ENCODE measurements at places on chromosomes 13 and 19. TPM values are rescaled to one million over a fixed set of nuclear protein-coding genes. Genes with fewer than 3 reads are reported as not detected.

DNA sequence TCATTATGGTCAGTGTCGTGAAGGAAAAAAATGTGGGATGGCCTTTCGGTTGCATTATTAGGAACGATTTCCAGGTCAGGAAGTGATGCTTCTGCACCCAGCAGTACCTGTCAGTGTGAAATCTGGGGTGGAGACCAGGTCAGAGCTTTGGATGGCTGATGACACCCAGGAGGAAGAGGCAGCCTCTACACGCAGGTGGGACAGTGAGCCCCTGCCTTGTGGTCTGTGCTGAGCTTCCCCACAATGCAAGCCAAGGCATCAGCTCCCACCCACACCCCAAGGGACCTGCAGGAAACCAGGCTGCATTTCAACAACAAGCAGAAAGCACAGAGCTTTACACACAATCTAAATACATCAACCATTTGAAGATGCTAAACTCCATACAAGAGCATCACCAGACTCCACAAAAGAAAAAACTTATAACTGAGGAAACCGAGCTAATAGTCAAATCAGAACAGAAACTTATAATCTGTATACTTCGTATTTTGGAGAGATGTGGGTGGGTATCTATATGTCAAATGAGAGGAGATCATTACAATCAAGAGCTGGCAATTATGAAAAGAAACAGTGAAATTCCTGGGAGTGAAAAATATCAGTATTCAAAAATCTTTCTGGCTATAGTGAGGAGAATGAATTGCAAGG, 130.1 kb downstream of the ZDHHC20 start:
- H3K4me1 ChIP-seq = peaks cover 13% of the 10 kb centered on the region
- H3K27ac ChIP-seq = peak overlapping the region; percentile 19
- no peak overlapping the region for H3K4me3 ChIP-seq
- no peak for DNase-seq
- no peaks in the 10 kb centered on the region for H3K36me3 ChIP-seq

DNA sequence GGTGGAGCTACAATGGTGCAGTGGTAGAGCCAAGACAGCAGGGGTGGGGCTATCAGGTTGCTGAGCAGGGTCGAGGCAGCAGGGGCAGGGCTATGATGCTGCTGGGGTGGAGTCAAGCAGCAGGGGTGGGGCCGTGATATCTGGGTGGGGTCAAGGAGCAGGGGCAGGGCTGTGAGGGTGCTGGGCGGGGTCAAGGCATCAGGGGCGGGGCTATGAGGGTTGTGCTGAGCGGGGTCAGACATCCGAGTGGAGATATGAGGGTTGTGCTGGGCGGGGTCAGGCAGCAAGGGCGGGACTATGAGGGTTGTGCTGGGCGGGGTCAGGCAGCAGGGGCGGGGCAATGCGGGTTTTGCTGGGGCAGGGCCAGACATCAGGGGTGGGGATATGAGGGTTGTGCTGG, 14.7 kb downstream of the HCN2 start:
- DNase-seq = peak; percentile 67
- peaks cover 2% of the 10 kb centered on the region for H3K4me1 ChIP-seq
- H3K27me3 ChIP-seq = no peaks in the 10 kb centered on the region
- H3K4me3 ChIP-seq = no peak overlapping the region
- no peak overlapping the region for H3K27ac ChIP-seq
- H3K36me3 ChIP-seq = no peaks in the 10 kb centered on the region

GRCh38 chr13:49146950-49147355, 73.2 kb upstream of the MLNR start:
- peaks cover 30% of the 10 kb centered on the region for H3K4me1 ChIP-seq
- no peak for DNase-seq
- peak overlapping the region; percentile 54 for H3K4me3 ChIP-seq
- peaks cover 85% of the 10 kb centered on the region for H3K36me3 ChIP-seq

DNA sequence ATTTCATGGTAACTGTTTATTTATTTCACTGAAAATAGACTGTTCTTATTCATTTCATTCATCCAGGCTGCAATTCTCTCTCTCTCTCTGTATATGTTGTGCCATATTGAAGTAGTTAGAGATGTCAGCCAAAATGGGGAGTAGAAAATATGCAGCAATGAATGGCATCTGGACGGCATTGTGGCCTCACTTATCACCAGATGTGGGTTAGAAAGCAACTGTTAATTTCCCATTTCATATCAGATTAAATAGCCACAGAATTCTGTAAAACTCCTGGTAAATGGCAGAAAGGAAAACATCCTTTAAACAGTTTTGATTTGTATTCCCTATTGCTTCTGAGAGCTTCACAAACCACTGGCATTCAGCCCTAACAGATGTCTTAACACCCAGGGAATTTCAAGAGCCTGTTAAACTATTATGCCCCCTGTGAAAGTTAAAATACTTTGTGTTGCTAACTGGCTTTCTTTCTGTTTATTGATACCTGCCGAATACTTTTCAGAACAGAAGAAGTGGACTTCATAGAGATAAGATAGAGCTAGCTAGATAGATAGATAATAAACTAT, 1763.3 kb upstream of the MIR17HG start:
- H3K36me3 ChIP-seq = no peaks in the 10 kb centered on the region
- no peaks in the 10 kb centered on the region for H3K4me1 ChIP-seq
- no peak for DNase-seq
- no peak overlapping the region for H3K27ac ChIP-seq
- no peak overlapping the region for H3K4me3 ChIP-seq
- H3K27me3 ChIP-seq = no peaks in the 10 kb centered on the region

CACNA1A gene
- 0.54 TPM for total RNA-seq

FUT1 gene
- total RNA-seq = 0.12 TPM

GRCh38 chr19:18262144-18262543, 12.1 kb downstream of the IQCN start:
- H3K27me3 ChIP-seq = no peaks in the 10 kb centered on the region
- no peak for DNase-seq
- no peaks in the 10 kb centered on the region for H3K36me3 ChIP-seq
- no peak overlapping the region for H3K27ac ChIP-seq

GRCh38 chr19:31340042-31341025, 8.9 kb downstream of the TSHZ3 start:
- no peaks in the 10 kb centered on the region for H3K36me3 ChIP-seq
- H3K4me3 ChIP-seq = no peak overlapping the region
- H3K27ac ChIP-seq = peak overlapping the region; percentile 20
- DNase-seq = no peak

DNA sequence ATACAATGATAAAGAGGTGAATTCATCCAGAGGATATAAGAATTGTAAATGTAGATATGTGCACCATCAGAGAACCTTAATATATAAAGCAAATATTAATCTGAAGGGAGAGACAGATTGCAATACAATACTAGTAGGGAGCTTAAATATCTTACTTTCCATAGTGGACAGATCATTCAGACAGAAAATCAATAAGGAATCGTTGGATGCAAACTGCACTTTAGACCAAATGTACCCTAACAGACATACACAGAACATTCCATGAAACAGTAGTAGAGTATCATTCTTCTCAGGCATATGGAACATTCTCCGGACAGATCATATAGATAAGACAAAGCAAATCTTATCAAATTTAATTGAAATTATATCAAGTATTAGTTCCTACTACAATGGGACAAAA, 35.0 kb upstream of the ZNF766 start:
- H3K27ac ChIP-seq = no peak overlapping the region

DNA sequence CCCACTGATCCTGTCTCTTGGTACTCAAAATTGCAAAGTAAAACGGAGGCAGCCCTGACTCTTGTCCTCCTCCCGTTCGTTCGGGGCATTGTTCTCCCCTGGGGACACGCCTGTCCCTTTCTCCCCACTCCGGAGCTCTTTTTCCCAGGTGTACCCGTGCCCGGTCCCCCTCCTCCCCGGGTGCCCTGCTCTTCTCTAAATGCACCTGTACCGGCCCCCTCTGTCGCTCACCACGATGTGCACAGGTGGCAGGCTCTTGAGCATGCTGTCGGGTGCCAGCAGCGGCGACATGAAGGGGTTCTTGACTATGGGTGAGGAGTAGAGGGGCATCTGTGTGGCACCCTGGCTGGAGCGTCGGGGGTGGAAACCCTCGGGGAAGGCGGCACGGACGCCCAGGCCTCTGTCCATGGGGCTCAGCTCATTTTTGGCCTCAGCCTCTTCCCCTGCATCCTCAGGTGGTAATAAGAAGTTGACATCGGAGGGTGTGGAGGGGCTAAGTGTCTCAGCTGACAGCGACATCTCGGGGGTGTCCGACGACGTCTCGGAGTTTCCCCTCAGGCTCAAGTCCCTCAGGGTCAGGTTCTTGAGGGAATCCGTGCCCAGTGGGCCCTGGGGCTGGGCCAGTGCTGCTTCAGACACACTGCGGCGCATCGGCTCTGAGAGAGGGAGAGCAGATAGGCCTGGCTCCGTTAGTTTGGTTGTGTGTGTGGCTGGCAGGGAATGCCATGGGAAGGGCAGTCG, 12.4 kb upstream of the CNFN start:
- peaks cover 12% of the 10 kb centered on the region for H3K36me3 ChIP-seq
- peaks cover 26% of the 10 kb centered on the region for H3K4me1 ChIP-seq
- peak overlapping the region; percentile 79 for H3K4me3 ChIP-seq
- no peak for DNase-seq
- H3K27ac ChIP-seq = peak overlapping the region; percentile 66

- no peak for DNase-seq
- H3K27ac ChIP-seq = no peak overlapping the region
- H3K36me3 ChIP-seq = no peaks in the 10 kb centered on the region
- H3K4me1 ChIP-seq = no peaks in the 10 kb centered on the region
Measured at GRCh38 chr13:42702716-42703115, 78.7 kb upstream of the FAM216B start.

DNA sequence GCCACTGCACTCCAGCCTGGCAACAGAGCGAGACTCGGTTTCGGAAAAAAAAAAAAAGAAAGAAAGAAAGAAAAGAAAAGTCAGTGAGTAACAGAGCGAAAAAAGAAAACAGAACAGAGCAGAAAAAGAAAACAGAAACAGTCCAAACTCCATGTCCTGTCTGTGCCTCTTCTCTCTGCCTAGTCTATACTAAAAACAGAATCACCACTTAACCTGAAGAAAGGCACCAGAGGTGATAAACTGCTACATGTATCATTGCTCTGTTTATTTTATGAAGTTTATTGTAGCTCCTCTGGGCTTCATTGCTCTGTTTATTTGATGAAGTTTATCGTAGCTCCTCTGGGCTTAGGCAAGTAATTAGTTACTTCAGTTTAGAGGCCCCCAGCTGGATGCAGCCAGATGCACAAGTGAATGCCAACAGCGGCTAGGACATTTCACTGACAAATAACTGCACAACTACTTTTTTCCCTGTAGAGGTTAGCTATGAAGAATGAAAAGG, 39.2 kb downstream of the TBC1D4 start:
- H3K27ac ChIP-seq = no peak overlapping the region
- H3K4me1 ChIP-seq = no peaks in the 10 kb centered on the region
- DNase-seq = no peak
- H3K36me3 ChIP-seq = no peaks in the 10 kb centered on the region
- no peaks in the 10 kb centered on the region for H3K27me3 ChIP-seq

PSG4 gene
- not detected for total RNA-seq

DNA sequence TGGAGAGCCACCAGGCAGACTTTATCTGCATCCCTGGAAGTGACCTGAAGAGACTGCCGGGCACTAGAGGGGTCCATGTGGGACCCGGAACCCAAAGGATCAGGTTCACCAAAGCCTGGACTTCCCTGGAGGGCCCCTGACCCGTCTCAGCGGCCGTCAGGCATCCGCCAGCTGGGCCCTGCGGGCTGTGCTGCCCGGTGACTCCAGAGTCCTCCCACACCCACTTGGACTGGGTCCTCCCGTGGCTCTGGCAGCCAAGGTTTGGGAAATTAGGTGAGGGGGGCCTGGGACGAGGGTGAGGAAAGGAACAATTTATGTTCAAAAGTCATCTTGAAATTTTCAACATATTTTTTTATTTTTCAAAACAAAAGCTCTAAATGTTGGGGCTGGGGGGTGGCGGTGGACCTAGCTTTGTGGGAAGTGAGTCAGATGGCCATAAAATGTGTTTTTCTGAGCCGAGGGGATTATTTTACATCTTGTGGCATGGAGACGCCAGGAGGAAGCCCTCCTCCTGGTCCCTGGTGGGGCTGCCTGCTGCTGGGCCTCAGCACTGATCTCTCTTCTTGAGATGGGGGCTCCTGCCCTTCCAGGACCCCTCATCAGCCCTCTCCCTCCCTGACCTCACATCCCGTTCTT, 20.2 kb downstream of the CEBPA start:
- no peak overlapping the region for H3K27ac ChIP-seq
- no peak overlapping the region for H3K4me3 ChIP-seq
- DNase-seq = no peak
- H3K4me1 ChIP-seq = peaks cover 11% of the 10 kb centered on the region
- H3K27me3 ChIP-seq = peaks cover 18% of the 10 kb centered on the region

Data from activated naive CD8-positive, alpha-beta T cell treated with anti-CD3 and anti-CD28 coated beads for 36 hours (primary cell).